ENCODE measurements at places on chromosomes 3 and 15.

DNA sequence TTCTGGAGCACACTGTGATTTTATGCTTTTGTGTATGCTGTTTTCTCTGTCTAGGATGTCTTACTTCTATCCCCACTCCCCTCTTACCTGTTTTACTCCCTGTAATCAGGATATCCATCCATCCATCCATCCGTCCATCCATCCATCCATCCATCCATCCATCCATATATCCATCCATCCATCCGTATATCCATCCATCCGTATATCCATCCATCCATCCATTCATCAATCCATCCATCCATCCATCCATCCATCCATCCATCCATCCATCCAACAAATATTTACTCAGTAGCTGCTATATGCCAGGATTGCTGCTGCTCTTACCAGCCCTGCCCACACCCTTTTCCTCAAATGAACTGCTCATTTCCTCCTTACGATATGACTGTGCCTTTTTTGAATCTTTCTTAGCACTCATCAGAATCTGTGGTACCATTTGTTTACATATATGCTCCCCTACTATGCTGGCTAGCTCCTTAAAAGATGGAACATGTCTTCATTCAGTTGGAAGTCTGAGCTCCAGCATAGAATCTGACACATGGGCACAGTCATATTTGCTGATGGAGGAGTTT, 35.2 kb downstream of the USP13 start:
- no peak for DNase-seq

- no peak for DNase-seq
Measured at GRCh38 chr15:58705105-58705504, 44.4 kb downstream of the ADAM10 start.

DNA sequence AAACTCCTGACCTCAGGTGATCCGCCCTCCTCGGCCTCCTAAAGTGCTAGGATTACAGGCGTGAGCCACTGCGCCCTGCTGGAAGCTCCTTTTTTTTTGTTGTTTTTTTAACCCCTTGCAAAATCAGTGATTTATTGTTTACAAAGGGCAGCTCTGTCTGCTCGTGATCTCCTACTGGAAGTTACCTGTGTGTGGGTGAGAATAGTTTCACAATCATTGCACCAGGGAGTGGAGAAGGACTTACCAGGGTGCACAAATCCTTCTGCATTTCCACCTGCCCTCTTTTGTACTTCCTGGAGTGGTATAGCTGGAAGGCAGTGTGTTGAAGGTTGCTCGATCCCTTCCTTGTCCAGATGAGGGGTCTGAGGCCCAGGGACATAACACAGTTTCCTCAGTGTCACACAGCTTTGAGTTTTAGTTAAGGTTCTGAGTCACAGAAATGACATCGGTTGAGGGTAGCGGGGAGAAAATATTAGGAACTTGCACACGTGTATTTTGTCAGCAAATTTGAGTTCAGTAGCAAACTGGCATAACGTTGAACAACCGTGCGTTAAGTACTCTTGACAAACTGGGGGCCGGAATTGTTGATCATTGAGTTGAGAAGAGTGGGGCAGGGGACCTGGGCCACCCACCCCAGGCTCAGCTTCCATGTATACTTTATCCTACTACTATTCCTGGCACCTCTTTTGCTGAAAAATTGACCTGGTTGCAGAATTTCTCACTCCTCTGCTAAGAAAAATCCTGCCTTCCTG, 11.3 kb upstream of the TRAK1 start:
- DNase-seq: no peak

GRCh38 chr3:73592154-73593144, 32.3 kb downstream of the PDZRN3 start:
- no peak for DNase-seq

- no peak for DNase-seq
Measured at GRCh38 chr3:56775838-56776555, 25.8 kb downstream of the ARHGEF3 start.

GRCh38 chr15:78790027-78790426, 21.2 kb downstream of the ADAMTS7 start:
- DNase-seq: no peak

GRCh38 chr3:87410110-87410509, 133.7 kb upstream of the POU1F1 start:
- no peak for DNase-seq

GRCh38 chr3:49470714-49471420, 800 bp downstream of the DAG1 start:
- DNase-seq: no peak

GRCh38 chr3:184636741-184637316, 75.0 kb downstream of the MAGEF1 start:
- DNase-seq: no peak

DNA sequence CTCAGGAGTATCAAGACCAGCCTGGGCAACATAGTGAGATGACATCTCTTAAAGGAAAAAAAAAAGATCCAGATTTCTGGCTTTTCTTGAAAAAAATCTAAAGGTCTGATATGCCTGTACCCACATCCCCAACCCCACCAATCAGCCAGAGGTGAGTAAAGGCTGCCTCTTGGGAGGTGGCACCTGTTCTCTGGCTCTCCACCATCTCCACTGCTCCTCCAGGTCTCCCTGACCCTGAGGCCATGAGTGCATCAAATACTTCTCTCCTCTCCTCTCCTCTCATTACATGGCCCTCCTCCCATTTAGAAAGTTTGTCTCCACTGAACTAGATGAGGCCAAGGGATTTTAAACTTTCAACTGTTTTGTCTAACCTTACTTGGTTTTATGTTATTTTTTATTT, 5.2 kb downstream of the SIAH2 start:
- DNase-seq: no peak

DNA sequence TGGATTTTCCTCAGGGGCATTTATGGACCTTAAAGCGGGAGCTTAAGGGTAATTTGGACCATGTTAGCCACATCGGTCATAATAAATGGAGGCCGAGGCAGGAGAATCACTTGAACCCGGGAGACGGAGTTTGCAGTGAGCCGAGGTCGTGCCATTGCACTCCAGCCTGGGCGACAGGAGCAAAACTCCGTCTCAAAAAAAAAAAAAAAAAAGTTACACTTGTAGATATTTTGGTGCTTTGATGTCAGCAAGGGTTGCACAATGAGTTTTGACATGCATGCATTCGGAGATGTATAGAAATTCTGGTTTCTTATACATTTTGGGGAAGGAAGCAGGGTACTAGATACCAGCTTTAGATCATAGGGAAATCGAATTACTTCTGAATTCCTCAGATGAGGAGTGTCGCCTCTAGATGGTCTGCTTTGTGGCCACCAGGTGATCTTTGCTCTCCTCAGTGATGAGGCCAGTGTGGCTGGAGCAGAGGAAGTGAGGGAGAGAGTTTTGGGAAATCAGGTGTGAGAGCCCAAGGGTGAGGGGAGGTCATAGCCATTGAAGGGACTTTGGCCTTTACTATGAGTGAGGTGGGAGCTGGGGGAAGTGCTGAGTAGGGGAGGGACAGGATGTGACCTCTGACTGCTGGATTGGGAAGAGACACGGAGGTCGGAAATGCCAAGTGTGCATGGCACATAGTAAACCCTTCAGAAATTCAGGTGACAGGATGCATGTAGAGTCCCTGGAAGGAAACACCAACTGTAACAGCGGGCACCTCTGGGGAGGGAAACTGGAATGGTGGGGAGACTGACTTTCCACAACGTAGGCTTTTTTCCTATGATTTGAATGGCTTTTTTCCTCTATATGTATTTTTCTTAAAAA, 8.4 kb upstream of the RBSN start:
- no peak for DNase-seq

- no peak for DNase-seq
Measured at GRCh38 chr3:131596884-131597283, 94.1 kb upstream of the MRPL3 start.

All from T follicular helper cell (primary cell).